ENCODE measurements at places on chromosomes 7 and 10.

DNA sequence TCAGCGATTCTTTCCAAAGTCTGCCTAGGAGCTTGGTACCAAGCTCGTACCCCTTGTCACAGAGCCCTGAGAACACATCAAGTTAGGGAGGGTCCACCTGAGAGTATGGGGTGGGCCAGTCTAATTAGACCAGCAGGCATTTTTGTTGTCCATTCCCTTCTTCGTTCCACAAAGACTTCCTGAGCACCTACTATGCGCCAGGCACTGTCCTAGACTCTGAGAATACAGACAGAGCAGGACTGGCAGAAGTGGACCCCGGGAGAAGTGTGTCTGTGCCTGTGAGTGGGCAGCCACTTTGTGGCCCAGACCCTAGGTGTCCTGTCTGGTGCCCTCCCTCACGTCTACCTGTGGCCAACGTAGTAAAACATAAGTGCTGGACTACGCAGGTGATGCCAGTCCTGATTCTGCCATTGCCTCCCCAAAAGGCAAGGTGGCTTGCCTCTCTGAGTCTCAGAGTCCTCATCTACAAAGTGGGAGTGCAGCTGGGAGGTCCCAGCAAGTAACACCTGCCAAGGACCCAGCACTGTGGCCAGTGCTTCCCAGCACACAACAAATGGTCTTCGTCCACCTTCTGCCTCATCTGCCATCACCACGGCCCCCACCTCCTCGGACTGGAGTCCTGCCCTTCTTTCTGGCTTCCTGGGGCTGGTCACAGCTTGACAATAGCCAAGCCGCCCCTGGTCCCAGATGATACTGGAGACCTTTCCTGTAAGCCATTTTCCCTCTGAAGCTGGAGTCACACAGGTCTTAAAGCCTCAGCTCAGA lies 54.3 kb upstream of the DUSP5 start:
- no peak for DNase-seq

DNA sequence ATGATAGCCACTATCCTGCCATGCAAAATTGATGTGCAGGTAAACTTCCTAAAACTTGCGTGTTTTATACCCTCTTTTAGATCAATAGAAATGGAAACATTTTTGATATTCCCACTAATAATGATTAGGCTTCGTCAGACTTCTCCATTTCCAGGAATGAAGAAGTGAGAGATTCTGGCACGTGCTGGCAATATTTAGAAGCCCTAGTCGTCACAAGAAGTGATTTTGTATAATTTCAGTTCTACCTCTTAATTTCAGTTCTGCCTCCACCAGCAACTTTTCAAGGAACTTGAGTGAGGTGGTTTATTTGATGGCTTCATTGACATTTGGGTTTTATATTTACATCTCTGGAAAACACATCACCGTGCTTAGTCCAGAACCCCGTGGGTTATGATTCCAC lies 61.9 kb downstream of the MRC1 start:
- no peak for DNase-seq

GRCh38 chr7:22013711-22014110 lies 68.0 kb upstream of the CDCA7L start:
- DNase-seq: no peak

DNA sequence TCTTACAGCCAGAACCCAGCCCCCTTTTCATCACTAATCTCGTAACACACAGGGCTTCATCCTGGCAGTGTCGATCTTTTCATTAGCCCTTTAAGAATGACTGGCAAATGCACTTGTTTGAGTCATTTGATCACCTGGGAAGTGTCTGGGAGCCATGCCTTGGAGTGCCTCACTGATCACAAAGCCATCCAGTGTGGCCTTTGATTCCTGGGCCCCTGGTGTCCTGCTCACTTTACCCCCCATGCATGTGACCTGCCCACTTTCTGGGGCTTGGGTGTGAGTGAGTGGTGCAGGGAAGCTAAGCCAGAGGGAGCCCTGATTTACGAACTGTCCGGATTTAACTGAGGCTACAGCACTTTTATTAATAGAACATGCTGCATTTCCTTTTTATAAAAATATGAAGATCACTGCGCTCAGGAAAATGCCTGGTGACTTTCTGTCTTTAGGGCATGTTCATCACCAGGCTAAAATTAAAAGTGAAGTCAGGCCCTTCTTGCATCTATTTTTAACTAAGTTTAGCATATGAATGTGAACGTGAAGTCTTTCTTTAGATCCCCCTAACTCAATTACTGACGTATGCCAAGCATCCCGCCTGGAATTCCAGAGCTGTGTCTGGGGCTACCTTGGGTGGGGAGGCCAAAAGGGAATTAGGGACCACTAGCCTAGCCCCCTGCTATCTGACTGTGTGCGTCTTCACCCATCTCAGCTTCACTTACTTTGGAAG lies 23.6 kb downstream of the RBM20 start:
- no peak for DNase-seq

DNA sequence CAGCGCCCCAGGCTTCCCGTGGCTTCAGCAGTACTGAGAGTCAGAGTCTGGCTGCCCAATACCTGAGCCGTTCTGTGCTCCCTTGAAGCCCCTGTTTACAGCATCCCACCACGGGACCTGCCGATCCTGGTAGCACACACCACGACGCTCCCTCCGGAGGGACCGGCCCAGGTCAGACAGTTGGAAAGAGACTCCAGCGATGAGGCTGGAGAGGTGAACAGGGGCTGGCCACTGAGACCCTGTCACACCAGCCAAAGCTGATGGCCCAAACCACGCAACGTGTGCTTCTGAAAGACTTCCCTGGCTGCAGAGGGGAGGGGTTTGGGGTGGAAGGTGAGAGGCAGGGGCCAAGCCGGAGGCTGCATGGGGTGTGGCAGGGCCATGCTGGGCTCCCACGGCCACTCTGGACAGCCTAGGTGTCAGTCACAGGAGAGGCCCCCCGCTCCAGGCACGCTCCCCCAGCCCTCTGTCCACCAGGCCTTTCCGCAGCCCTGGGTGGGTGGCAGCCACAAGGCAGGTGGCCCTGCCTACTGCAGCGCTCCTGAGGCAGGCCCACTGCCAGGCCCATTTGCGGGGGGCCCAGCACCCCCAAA lies 140.2 kb upstream of the CHST15 start:
- DNase-seq: no peak

- no peak for DNase-seq
These were observed 319.3 kb upstream of the GHITM start for GRCh38 chr10:83820033-83820432.

GRCh38 chr10:103145860-103146466 lies 47.1 kb downstream of the NT5C2 start:
- no peak for DNase-seq

DNA sequence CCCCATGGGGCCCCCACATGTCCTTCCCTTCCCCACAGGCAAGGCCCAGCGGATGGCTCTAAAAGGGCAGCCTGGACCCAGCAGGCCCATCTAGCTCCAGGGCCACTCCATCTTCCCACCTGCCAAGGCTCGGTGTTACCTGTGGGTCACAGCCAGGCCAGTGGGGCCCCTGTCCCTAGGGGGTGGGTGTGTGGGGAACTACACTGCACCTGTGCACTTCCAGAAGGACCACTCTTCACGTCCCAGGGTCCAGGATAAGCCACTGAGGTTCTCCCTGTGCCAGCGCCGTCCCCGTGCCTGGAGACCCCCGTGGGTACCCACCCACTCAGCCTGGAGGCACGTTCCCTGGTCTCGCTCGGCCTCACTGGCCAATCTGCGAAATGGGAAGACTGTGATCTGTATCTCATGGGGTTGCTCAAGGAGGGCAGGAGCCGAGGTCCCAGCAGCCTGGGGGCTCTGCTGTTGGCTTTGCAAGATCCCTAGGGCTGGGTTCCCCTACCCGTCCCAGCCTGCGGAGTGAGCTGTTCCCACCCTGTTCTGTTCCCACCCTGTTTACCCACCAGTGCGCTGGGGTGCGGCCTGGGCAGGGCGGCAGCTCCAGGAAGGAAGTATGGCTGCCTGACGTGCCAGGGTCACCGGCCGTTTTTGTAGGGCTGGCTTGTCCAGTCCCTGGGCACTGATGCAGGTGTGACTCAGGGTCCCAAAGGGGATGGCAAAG lies 4.6 kb downstream of the PWWP2B start:
- DNase-seq: no peak

GRCh38 chr10:115624448-115624847 lies 531.3 kb downstream of the ATRNL1 start:
- DNase-seq: no peak

- DNase-seq: no peak
These were observed 47.4 kb downstream of the JAZF1 start for GRCh38 chr7:28132959-28133870.
